ENCODE measurements at places on chromosomes 7 and 10. TPM values are rescaled to one million over a fixed set of nuclear protein-coding genes. Genes with fewer than 3 reads are reported as not detected.

GRCh38 chr10:73126343-73126742, 16.1 kb downstream of the NUDT13 start:
- H3K36me3 ChIP-seq: peaks cover 21% of the 10 kb centered on the region
- H3K27ac ChIP-seq: no peak overlapping the region
- no peak for DNase-seq
- H3K4me1 ChIP-seq: peaks cover 2% of the 10 kb centered on the region

- H3K4me3 ChIP-seq: no peak overlapping the region
- H3K27ac ChIP-seq: no peak overlapping the region
- no peaks in the 10 kb centered on the region for H3K4me1 ChIP-seq
- no peaks in the 10 kb centered on the region for H3K27me3 ChIP-seq
- no peak for DNase-seq
- no peaks in the 10 kb centered on the region for H3K36me3 ChIP-seq
Observed at GRCh38 chr7:107492875-107493274, 23.0 kb downstream of the GPR22 start.

DNA sequence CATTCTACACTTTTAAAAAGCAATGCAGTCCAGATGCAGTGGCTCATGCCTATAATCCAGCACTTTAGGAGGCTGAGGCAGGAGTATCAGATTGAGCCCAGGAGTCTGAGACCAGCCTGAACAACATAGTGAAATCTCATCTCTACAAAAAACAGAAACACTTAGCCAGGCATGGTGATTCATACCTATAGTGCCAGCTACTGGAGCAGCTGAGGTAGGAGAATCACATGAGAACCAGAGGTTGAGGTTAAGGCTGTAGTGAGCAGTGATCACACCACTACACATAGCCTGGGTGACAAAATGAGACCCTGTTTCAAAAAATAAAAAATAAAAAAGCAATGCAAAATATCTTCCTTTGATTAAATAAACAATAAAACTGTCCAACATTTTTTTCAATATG, 205.2 kb downstream of the GRM8 start:
- no peaks in the 10 kb centered on the region for H3K36me3 ChIP-seq
- DNase-seq: no peak
- H3K27me3 ChIP-seq: no peaks in the 10 kb centered on the region
- no peak overlapping the region for H3K4me3 ChIP-seq
- no peak overlapping the region for H3K27ac ChIP-seq
- H3K4me1 ChIP-seq: no peaks in the 10 kb centered on the region

The NPC1L1 gene
- not detected for total RNA-seq

The IFT22 gene
- 47.6 TPM for total RNA-seq

DNA sequence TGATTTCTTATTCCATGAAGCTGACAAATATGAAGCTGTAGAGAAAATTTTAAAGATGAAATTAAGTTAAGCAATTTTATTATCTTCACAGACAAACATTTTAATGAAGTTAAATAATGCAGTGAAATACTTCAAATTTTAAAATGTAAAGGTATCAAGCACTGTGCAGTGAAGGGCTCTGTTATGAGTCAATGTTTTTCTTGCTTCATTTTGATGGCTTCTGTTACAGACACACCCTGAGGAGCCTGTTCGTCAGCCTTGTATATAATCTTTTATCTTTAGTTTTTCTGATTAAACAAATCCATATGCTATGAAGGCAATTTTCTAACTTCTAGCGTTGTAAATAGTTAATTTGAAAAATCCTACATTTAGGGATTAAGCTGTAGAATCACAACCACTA, 18.5 kb downstream of the VSTM2A start:
- no peak overlapping the region for H3K4me3 ChIP-seq
- no peaks in the 10 kb centered on the region for H3K27me3 ChIP-seq
- H3K36me3 ChIP-seq: no peaks in the 10 kb centered on the region

The SH2D4B gene
- total RNA-seq: 0.07 TPM

- H3K4me3 ChIP-seq: no peak overlapping the region
- no peaks in the 10 kb centered on the region for H3K27me3 ChIP-seq
- no peak overlapping the region for H3K27ac ChIP-seq
- no peaks in the 10 kb centered on the region for H3K4me1 ChIP-seq
- H3K36me3 ChIP-seq: no peaks in the 10 kb centered on the region
Observed at GRCh38 chr10:108989976-108990375, 933.3 kb downstream of the XPNPEP1 start.

DNA sequence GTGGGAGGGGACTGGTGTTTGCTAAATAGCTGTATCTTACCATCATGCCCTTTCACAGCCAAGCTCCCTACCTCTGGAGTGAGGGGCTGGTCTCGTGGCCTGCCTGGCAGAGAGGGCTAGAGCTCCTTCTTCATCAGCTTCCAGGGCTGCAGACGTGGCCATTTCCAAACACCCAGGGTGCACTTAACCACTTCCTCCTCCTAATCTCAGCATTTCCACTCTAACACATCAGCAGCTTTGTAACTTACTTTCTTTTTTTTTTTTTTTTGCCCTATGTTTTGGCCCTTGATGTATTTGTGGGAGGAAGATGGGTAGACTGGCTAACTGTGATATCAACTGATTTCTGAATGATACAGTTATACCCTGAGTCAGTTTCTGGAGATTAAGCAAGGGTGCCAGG, 27.4 kb downstream of the LRRC4 start:
- no peak overlapping the region for H3K27ac ChIP-seq
- no peaks in the 10 kb centered on the region for H3K4me1 ChIP-seq
- DNase-seq: no peak
- H3K36me3 ChIP-seq: no peaks in the 10 kb centered on the region

GRCh38 chr7:137893143-137893742, 46.5 kb upstream of the DGKI start:
- peaks cover under 1% of the 10 kb centered on the region for H3K4me1 ChIP-seq
- H3K36me3 ChIP-seq: no peaks in the 10 kb centered on the region

The TRIM8 gene
- total RNA-seq: 32.0 TPM
